ENCODE measurements at places on chromosomes 3 and 15. TPM values are rescaled to one million over a fixed set of nuclear protein-coding genes. Genes with fewer than 3 reads are reported as not detected.

DNA sequence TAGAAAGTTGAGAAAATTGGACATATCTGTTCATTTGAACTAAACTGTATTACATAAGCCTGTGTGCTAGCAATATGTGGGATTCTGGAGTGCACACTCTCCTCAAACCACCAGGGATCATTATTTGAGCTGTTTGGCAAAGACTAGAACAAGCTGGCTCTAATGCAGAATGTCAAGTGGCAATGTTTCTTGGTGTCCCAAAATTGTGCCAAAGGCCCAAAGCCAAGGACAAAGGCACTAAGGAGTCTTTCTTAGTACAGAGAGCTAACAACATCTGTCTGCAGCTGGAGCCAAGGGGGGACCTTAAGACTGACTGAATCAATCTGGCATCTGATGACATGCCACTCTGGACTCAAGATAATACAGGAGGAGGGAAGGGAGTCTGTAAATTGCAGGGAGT is 76.7 kb upstream of the STRIT1 start:
- H3K27ac ChIP-seq, result no peak overlapping the region
- no peak overlapping the region for H3K4me3 ChIP-seq
- H3K4me1 ChIP-seq, result peaks cover 14% of the 10 kb centered on the region
- H3K27me3 ChIP-seq, result no peaks in the 10 kb centered on the region

DNA sequence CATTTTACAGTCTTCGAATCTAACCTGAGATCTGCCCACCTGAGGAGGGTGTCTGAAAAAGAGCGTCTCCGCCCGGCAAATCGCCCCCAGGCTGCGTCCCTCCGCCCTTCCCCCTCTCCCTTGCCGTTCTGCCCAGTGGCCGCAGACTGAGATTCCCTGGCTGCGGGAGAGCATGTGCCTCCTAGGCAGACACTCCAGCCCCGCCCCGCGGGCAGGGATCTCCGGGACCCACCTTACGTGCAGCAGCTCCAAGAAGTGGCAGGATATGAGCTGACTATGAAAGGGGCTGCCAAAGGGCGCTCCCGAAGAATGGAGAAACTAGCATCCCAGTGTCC is 2.7 kb upstream of the WNT5A start:
- peak overlapping the region; percentile 80 for H3K4me3 ChIP-seq
- peak overlapping the region; percentile 97 for H3K27ac ChIP-seq
- no peaks in the 10 kb centered on the region for H3K27me3 ChIP-seq
- peaks cover 2% of the 10 kb centered on the region for H3K36me3 ChIP-seq
- peaks cover 26% of the 10 kb centered on the region for H3K4me1 ChIP-seq

DNA sequence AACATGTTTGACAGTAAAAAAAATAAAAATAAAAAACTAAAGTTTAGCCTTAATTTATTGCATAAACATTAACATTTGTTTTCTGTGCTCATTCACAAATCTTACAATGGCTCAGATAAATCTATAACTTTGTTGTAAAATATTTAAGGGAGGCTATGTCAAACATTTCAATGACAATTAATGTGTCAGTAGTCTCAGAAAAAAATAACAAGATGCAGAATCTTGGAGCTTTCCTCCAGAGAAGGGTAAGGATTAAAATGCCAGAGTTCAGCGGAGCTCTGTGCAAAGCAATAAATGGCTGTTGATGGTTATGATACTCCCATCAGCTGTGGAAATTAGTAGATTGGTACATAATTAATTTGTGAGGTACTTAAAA is 20.0 kb upstream of the CAPN7 start:
- no peaks in the 10 kb centered on the region for H3K36me3 ChIP-seq
- no peak for DNase-seq
- H3K27ac ChIP-seq, result no peak overlapping the region
- no peaks in the 10 kb centered on the region for H3K4me1 ChIP-seq

- no peaks in the 10 kb centered on the region for H3K36me3 ChIP-seq
- H3K27ac ChIP-seq, result no peak overlapping the region
- DNase-seq, result no peak
- no peaks in the 10 kb centered on the region for H3K4me1 ChIP-seq
Observed at GRCh38 chr3:89061259-89061658, 46.2 kb upstream of the EPHA3 start.

DNA sequence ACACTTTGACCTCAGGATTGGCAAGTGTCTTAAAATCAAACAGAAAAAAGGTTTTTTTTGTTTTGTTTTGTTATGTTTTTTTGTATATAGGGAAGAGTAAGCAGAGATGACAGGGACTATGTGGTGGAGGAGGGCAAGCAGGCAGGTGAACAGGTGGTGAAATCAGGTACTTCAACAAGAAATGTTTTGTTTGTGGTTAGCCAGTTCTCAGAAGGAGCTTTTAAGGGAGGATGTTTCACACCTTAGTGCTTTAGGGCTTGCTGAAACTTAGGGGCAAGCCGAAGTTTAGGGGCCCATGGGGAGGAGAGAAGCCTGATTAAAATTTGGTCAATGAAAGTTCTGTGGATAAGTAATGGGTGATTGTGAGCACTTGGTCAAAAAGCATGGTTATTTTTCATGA is 370.7 kb upstream of the SLCO3A1 start:
- H3K36me3 ChIP-seq, result no peaks in the 10 kb centered on the region
- no peaks in the 10 kb centered on the region for H3K27me3 ChIP-seq
- H3K27ac ChIP-seq, result no peak overlapping the region
- DNase-seq, result no peak
- H3K4me1 ChIP-seq, result peaks cover 14% of the 10 kb centered on the region
- H3K4me3 ChIP-seq, result no peak overlapping the region

DNA sequence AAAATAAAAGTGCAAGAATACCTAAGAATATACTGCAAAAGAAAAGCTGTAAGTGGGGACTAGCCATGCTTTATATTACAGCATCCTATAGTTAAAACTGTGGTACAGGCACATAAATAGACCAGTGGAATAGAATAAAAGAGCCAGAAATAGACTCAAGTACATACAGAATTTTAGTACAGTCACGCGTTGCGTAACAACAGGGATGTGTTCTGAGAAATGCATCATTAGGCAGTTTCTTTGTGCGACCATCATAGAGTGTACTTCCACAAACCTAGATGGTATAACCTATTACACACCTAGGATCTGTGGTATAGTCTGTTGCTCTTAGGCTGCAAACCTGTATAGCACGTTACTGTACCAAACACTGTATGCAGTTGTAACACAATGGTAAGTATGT is 61.8 kb downstream of the PCCB start:
- no peaks in the 10 kb centered on the region for H3K4me1 ChIP-seq
- no peak for DNase-seq
- no peak overlapping the region for H3K27ac ChIP-seq
- no peaks in the 10 kb centered on the region for H3K36me3 ChIP-seq

Gene LRRN1
- not detected for total RNA-seq

Measured in Karpas-422 (cell line).